Trophoblast cell (in vitro differentiated cells and primary cell): ENCODE measurements at places on chromosomes 1 and 21.

- DNase-seq = no peak
These were observed 29.1 kb upstream of the GRHL3 start for GRCh38 chr1:24289937-24290595.

DNA sequence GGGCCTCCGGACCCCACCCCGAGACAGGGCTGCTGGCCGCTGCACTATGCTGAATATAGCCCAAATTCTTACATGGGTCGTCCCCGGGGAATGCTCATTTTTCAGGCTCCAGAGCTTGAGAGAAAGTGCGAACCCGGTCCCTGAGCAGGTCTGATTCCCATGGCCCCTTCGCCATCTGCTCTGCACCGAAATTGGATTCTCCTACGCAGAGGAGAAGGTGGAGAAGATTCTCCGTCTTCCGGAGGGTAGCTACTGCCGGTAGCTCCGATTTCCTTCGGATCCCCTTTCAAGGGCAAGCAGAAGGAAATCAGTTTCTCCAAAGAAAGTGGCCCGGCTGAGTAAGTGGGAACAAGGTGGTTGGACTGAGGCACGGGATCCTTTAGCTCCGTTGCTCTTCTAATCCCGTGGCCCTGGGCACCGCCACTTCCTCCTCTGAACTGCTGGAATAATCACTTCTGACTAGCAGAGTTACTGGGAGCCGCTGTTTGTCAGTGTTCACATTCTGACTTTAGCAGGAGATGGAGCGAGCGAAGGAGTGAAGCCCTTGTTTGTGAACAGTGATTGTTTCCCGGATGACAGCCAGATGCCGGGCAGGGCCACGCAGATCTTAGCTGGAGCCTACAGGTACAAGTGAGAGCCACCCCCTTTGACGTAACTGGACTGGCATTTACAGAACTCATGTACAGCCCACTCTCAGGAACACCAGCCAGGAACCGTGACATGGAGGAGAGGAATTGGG is 1.1 kb upstream of the ZNF496 start:
- peak; percentile 32 for DNase-seq

DNA sequence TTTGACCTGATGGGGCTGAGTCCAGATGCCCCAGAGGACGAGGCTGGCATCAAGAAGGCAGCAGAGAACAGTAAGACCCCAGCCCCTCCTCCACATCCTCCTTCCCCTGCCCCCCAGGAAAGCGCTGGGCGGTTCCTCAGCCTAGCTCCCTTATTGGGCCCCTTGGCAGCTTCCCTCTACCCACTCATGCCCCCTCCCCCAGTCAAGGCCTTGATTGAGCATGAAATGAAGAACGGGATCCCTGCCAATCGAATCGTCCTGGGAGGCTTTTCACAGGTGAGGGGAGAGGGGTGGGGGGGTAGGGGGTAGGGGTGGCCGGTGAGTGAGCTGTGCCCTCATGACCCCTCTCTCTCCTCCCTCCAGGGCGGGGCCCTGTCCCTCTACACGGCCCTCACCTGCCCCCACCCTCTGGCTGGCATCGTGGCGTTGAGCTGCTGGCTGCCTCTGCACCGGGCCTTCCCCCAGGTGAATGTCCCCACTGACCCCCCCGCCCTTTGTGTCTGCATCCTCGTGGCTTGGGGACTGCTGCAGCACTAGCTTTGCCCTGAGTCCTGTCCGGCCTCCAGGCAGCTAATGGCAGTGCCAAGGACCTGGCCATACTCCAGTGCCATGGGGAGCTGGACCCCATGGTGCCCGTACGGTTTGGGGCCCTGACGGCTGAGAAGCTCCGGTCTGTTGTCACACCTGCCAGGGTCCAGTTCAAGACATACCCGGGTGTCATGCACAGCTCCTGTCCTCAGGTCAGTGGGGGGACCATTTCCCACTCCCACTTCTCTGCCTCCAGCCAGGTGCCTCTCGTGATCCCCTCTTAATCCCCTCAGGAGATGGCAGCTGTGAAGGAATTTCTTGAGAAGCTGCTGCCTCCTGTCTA is 3.2 kb downstream of the LYPLA2 start:
- DNase-seq = no peak

DNA sequence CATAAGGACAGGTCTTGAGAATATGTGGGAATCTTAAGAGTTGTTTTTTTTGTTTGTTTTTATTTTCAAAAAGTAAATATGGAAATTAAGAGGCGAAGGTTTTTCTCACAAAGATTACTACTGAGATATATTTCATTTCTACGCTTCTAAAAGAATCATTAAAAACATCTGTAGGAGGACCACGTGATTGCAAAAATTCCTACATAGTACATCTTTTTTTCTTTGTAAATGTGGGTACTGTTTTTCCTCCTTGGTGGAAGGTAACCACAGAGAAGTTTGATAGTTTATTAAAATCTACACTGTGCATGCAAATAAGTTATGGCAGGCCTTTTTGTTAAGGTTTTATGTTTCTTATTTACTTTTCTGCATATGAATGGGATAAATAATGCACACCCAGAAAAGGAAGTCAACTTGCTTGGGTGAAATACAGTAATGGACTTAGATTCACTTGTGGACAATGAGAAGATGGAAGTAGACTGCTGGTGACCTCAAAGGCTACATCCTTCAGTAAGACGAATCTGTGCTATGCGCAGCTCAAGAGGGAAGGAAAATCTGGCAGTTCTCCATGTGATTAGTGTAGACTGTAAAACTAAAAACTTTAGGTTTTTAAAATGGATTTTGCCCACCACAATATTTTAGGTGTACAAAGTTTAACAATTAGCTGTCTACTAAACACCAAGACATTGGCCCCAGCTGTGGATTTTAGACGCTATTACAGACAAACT is 2.0 kb downstream of the AK5 start:
- no peak for DNase-seq

DNA sequence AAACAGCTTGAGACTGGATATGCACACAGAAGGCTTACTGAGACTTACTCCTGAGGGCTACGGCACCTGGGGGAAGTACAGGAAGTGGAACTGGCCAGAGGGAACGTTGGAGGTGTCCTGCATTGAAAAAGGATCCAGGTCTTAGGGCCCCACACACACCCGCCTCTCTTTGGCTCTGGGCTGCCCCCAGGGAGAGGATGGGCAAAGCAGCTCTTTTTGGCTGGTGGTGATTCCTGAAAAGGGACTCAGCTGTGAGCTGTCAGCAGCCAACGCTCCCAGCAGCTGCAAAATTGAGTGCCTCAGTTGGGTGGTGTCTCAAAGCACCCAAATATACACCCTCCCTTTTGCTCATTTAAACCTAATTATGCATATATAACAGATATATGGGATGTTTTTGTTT is 213.2 kb downstream of the TNR start:
- DNase-seq = no peak

DNA sequence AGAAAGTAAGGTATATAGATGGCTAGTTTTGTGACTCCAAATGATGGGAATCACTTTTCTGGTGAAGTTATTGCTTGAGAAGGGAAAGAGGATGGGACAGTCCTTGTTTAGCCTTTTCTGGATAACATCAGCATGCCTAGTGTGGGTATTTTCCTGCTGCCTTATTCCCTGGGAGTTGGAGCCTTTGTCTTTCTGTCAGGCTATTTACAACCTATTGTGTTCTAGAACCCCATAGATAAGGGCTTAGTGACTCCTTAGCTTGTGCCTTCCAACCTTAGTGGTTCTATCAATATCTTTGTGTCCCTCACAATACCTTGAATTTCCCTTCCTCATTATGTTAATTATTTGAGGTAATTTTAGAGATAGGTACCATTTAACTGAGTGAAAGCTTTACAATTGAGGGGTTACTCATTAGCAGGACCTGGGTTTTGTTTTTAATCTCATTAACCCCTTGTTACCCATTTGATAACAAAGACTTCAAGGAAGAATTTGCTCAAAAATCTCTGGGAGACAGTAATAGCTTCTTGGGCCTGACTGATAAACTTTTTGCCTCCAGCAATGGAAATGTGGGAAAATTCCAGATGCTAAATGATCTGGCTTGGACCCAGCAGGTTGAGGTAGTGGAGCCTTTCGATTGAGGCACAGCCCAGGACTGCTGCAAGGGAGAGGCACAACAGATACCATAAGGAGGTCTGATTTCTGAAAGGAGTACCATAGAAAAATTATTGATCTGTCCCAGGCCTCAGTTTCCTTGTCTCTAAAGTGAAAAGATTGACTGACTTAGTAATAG is 49.0 kb downstream of the CACHD1 start:
- no peak for DNase-seq
